Activated CD4-positive, alpha-beta T cell treated with anti-CD3 and anti-CD28 coated beads, Interleukin-2, amount 10 ng/mL, durations not matched to agents 7 days and 5 days (primary cell): ENCODE measurements at places on chromosomes 7 and 10. TPM values are rescaled to one million over a fixed set of nuclear protein-coding genes. Genes with fewer than 3 reads are reported as not detected.

The NPC1L1 gene
- total RNA-seq: not detected

The VPS37D gene
- not detected for total RNA-seq

- peaks cover 4% of the 10 kb centered on the region for H3K4me1 ChIP-seq
- H3K4me3 ChIP-seq: no peak overlapping the region
- H3K36me3 ChIP-seq: no peaks in the 10 kb centered on the region
- DNase-seq: no peak
- H3K27me3 ChIP-seq: peaks cover 9% of the 10 kb centered on the region
These were observed 21.5 kb upstream of the MYL10 start for GRCh38 chr7:101650579-101651081.

The AGMO gene
- total RNA-seq: not detected

DNA sequence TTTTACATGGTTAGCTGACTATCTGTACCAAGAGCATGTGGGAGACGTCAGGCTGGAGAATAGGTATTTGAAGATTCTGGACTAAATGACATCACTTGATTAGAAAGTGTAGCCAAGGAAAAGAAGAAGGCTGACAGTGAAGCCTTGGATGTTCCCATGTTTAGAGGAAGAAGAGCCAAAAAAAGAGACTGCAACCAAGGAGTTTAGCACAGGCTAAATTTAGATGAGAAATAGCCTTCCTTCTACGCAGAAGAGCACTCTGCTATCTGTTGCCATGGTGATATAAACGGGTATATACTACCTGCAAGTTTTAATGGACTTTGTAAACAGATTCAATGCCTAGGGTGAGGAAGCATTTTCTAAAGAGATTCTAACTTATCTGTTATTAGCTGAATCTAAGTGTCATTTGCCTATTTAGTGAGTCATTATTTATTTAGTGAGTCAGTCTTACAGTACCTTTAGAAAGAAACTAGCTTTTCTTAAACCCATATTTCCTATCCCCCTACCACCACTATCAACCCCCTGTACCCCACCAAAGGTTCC, 69.8 kb downstream of the CDK6 start:
- H3K27ac ChIP-seq: no peak overlapping the region
- peaks cover 61% of the 10 kb centered on the region for H3K36me3 ChIP-seq
- no peak for DNase-seq

The GIMAP2 gene
- 97.7 TPM for total RNA-seq

GRCh38 chr7:29337546-29338116, 143.1 kb downstream of the CHN2 start:
- H3K27ac ChIP-seq: peak overlapping the region; percentile 87
- no peaks in the 10 kb centered on the region for H3K36me3 ChIP-seq
- H3K4me1 ChIP-seq: peaks cover 38% of the 10 kb centered on the region
- H3K27me3 ChIP-seq: no peaks in the 10 kb centered on the region
- peak; percentile 68 for DNase-seq

DNA sequence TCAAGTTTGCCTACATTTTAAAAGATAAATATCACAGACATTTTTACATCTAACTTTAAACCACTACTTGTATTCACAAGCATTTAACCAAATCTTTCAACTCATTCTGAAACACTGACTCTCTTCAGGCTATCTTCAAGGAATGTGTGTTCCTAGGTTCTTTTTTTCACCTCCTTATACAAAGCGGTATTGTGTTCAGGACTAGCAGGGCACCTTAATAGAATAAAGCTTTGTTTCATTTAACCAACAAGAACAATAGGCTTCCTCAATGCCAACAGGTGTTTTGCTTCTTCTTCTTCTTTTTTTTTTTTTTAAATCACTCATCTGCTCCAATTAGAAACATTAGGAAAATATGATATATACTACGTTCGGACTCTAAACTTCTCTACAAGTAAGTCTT, 212.9 kb upstream of the SEMA3E start:
- H3K27ac ChIP-seq: no peak overlapping the region
- H3K36me3 ChIP-seq: no peaks in the 10 kb centered on the region
- H3K4me3 ChIP-seq: no peak overlapping the region
- no peak for DNase-seq
- H3K4me1 ChIP-seq: no peaks in the 10 kb centered on the region

DNA sequence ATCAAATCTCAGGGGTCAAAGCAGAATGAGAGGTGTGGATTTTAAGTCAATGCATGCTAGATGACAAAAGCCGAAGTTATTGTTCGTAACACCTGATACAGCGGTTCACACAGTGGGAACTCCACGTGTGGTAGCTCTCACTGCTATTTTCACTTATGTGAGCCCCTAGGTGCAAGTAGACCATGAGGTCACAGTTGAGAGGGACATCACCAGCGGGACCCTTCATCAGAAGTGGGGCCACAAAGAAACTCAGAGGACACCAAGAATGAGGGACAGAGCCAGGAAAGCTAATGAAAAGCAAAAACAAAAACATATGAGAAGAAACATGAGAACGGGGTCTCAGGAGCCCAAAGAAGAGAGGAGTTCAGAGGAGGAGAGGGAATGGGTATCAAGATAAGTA, 63.5 kb downstream of the ADAM12 start:
- no peaks in the 10 kb centered on the region for H3K27me3 ChIP-seq
- H3K27ac ChIP-seq: no peak overlapping the region
- H3K36me3 ChIP-seq: no peaks in the 10 kb centered on the region
- DNase-seq: no peak
- no peak overlapping the region for H3K4me3 ChIP-seq

GRCh38 chr10:28806488-28806941, 129.2 kb downstream of the BAMBI start:
- DNase-seq: no peak
- peaks cover 32% of the 10 kb centered on the region for H3K27me3 ChIP-seq
- H3K27ac ChIP-seq: no peak overlapping the region
- H3K4me3 ChIP-seq: no peak overlapping the region
- H3K36me3 ChIP-seq: no peaks in the 10 kb centered on the region

DNA sequence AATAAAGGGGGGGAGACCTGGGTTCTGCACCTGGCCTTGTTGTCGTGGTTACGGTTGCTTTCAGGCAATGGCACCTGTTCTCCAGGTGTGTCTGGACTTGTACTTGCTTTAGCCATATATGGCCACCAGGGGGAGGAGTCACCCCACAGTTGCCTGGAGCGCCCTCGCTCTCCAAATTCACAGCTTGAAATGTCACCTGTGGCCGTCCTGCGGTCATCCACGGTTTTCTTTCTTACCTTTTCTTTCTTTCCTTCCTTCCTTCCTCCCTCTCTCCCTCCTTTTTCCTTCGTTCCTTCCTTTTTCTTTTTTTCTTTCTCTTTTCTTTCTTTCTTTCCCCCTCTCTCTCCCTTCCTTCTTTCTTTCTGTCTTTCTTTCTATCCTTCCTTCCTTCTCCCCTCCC, 157.2 kb upstream of the ZNF92 start:
- no peaks in the 10 kb centered on the region for H3K27me3 ChIP-seq
- H3K27ac ChIP-seq: no peak overlapping the region
- no peak overlapping the region for H3K4me3 ChIP-seq

- no peak for DNase-seq
- H3K36me3 ChIP-seq: no peaks in the 10 kb centered on the region
- no peaks in the 10 kb centered on the region for H3K4me1 ChIP-seq
These were observed 160.0 kb downstream of the HDAC9 start for GRCh38 chr7:18655506-18655905.

The CRYGN gene
- not detected for total RNA-seq

The JAKMIP3 gene
- total RNA-seq: 0.12 TPM

- H3K27me3 ChIP-seq: no peaks in the 10 kb centered on the region
- H3K4me1 ChIP-seq: no peaks in the 10 kb centered on the region
- no peak overlapping the region for H3K27ac ChIP-seq
- H3K36me3 ChIP-seq: peaks cover 35% of the 10 kb centered on the region
- H3K4me3 ChIP-seq: no peak overlapping the region
These were observed 39.3 kb downstream of the UBE3C start for GRCh38 chr7:157177983-157178381.

DNA sequence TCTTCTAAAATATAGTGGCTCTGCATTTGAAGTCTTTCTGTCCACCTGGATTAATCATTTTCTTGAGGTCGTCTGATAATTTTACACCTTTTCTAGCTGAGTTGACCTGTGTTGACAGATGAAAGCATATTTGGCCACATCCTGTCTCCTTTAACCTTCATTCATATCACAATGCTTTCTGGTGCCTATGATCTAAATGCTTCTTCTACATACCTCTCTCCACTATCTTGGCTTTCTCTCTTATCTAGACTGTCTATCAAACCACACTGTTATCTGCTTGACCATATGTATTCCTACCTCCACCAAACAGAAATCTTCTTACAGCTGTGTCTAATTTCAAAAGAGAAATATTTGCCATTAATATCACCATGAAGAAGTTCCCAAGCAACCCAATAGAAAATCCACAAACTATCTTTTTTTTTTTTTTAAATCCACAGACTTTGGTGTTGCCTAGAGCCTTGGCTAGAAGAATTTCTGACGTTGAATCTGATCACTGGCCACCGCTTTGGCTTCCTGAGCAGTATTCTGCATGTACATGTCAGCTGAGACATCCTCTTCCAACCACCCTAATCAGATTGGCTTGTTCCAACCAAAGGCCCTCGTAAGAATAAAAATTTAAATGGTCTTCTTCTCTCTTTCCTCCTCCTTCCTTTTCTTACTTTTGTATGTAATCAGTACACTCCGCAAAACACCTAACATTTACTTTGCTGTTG, 66.3 kb upstream of the SP4 start:
- H3K4me1 ChIP-seq: peaks cover 75% of the 10 kb centered on the region
- H3K36me3 ChIP-seq: peaks cover 44% of the 10 kb centered on the region
- no peak overlapping the region for H3K4me3 ChIP-seq
- H3K27ac ChIP-seq: no peak overlapping the region
- no peak for DNase-seq
- no peaks in the 10 kb centered on the region for H3K27me3 ChIP-seq

DNA sequence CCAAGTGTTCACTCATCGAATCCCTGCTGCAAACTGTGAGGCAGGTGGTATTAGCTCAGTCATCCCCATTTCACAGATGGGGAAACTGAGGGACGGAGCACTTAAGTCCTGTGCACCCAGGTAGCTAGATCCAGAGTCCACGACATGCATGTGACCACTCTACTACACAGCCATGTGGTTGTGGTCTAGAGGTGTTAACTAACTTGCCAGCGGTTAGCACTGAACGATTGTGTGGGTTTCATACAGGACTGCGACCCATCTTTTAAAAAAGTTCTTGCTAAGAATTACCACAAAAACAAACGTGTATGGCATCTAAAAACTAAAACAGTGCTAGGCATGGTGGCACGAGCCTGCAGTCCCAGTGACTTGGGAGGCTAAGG, 16.1 kb upstream of the ABCC2 start:
- no peak for DNase-seq
- H3K4me1 ChIP-seq: peaks cover 5% of the 10 kb centered on the region
